GF-D8 (cell line): ENCODE measurements at places on chromosomes 6 and 20.

GRCh38 chr20:37670351-37670791 lies 23.5 kb upstream of the CTNNBL1 start:
- DNase-seq = no peak

- no peak for DNase-seq
Observed at GRCh38 chr20:41183391-41183790, 46.0 kb downstream of the PLCG1 start.

GRCh38 chr20:54110041-54110440 lies 39.6 kb upstream of the BCAS1 start:
- DNase-seq = no peak

DNA sequence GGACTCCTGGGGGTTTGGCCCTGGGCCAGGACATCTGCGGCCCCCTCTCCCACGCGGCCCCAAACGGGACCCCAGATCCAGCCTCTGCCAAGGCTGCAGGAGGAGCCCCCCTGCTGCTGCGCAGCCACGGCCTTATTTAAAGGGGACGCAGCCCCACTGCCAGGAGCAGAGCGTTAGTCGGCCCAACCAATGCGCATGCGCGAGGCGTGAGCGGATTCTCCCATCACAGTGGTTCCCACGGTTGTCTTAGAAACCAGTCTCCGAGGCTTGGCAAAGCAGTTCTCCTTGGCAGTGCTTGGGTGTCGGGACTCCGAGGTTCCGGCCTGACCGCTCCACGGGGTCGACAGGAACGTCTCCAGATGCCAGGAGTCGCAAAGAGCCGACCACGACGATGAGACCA lies 288.3 kb upstream of the ZNF337 start:
- no peak for DNase-seq

GRCh38 chr6:152124429-152125074 lies 317.1 kb downstream of the ESR1 start:
- DNase-seq = no peak

GRCh38 chr6:15303920-15304291 lies 58.0 kb downstream of the JARID2 start:
- no peak for DNase-seq

DNA sequence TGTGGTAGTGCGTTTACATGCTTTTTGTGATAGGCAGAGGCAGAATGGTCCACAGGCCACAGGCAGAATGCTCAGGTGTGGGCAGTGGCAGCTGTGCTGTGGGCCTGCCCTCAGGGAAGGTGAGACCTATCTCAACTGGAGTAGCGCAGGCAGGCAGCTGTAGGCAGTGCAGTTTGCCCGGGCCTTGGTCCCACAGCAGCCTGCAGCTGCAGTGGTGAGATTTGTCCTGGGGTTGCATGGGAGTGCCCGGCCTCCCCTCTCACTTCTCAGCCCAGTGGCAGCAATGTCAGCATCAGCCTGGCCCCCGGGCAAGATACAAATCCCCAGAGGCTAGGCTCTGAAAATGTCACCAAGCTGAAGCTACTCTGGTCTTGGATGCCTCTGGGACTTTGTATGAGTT lies 6.1 kb upstream of the PPIL4 start:
- no peak for DNase-seq

DNA sequence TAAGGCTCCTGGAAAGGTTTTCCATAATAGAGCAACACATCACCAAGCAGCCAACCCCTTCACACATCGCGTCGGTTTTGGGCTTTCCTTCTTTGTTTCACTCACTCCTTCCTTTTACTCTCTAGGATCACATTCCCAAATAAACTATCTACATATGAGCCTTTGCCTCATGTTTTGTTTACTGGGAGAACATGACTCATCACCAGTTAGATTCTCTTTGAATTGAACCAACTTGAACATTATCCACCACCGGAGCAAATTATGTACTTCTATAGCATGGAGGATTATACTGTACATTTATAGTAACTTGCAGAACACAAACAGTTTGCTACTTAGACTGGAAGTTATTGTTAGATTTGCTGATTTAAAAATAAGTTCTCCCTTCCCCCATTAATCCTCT lies 41.0 kb downstream of the SAMD5 start:
- DNase-seq = no peak

- DNase-seq = no peak
Observed at GRCh38 chr6:38459291-38459690, 180.4 kb downstream of the BTBD9 start.

DNA sequence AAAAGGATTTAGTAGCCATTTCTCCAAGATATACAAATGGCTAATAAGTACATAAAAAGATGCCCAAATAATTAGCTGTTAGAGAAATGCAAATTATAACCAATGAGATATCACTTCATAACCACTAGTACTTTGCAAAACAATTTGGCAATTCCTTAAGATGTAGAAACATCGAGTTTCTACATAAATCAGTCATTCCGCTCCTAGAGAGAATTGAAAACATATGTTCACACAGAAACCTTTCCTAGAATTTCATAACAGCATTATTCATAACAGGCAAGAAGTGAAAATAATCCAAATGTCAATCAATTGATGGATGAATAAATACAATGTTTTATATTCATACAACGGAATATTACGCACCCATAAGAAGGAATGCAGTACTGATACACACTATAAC lies 20.5 kb upstream of the NT5E start:
- DNase-seq = no peak

DNA sequence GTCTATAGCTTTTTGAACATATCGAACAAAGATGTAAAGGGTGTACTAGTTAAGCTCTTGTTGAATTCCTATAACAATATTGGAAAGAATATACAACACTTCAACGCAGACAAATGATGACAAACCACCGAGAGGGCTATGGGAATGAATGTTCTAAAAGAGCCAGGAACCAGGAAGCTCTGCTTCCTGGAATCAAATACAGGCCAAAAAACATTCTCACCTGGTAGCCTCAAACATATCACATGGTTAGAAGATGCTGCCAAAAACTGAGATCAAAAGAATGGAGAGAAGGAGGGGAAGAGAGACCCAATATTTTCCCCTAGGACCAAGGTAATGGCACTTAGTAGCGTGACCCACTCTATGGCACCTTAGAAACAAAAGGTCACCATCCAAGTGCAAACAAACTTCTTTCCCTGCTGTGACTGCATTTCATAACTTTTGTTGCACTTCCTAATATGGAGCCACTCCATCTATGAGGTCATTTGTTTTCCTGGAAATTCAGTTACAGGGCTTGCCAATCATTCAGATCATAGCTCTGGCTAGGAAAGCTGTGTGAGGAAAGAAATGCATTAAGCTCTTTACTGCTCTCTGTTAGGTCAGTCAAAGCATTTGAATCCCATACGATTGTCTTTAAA lies 199.2 kb upstream of the NT5E start:
- DNase-seq = no peak

- DNase-seq = no peak
Observed at GRCh38 chr6:69881322-69882151, 15.2 kb downstream of the COL19A1 start.

DNA sequence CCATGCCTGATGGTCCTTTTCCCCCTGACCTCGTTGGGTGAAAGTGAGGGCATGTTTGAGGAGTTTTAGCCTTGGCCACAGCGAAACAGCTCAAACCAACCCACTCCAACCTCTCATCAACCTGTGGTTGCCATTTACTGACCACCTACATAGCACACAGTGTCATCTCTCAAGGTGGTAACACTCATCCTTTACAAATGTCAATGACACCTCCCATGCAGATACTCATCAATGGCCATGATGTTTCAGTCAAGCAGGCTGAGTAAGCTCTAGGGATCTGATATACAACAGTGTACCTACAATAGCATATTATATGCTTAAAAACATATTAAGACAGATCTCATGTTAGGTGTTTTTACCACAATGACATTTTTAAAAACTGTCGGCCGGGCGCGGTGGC lies 9.3 kb downstream of the RRAGD start:
- no peak for DNase-seq

GRCh38 chr20:19376451-19377229 lies 164.2 kb downstream of the SLC24A3 start:
- no peak for DNase-seq

GRCh38 chr6:166007349-166008263 lies 160.0 kb downstream of the TBXT start:
- DNase-seq = no peak

DNA sequence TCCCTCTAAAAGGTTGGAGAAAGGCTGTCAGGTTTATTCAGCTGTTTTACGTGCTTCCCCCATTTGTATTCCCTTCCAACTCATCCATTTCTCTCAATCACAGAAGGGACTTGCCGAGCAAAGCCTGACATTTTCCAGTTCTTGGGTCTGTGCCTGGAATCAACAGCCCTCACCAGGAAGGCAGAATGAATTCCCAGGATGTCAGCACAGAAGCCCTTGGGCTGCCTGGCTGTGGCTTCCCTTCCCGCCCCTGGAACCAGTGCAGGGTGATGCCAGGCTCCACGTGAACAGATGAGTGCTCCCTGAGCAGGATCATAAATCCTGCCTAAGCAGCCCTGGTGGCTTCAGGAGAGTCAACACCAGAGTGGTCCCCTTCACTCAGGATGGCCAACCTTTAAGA lies 86.1 kb upstream of the CD83 start:
- DNase-seq = no peak

DNA sequence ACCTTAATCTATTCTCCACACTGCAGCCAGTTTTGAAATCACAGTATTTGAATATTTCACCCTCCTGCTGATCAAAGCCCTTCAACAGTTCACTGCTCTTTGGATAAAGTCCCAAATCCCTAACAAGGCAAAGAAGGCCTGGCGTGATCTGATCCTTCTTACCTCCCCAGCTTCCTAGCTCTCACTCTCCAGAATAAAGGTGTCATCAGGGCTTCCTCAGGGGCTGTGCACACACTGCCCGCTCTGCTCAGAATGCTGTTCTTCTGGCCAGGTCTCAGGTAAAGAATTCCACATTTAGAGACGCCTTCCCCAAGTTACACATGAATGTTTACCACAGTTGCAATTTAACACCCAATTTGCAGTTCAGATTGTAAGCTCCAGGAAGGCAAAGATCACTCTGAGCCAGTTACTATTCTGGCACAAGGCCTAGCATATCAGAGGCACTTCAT lies 58.9 kb upstream of the MCM9 start:
- no peak for DNase-seq

DNA sequence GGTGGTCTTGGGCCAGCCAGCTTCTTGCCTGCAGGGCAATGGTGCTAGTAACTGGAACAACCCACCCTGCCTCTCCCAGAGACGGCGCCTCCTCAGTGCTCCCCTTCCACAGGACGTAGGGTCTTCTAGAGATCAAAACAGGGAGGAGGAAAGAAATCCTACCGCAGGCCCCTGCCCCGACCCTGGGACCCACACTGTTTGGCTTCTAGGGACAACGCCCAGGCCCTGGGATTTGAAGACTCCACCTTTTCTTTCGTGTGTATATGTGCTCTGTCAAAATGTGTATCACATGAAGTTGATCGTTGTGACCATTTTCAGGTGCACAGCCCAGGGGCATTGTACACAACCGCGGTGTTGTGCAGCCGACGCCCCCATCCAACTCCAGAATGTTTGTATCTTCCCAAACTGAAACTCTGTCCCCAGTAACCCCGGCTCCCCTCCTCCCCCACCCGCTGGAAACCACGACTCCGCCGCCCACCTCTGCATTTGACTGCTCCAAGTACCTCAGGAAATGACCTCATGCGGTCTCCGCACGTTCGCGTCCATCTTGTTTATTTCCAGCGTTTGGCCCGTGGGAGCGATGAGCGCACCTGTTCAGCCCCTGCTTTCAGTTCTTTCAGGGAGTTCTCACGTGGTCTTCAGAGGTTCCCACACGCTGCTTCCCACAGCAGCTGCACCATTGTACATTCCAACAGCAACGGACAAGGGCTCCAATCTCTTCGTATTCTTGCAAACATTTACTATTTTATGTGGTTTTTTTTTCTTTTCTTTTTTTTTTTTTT lies 3.4 kb upstream of the BHLHE23 start:
- no peak for DNase-seq

DNA sequence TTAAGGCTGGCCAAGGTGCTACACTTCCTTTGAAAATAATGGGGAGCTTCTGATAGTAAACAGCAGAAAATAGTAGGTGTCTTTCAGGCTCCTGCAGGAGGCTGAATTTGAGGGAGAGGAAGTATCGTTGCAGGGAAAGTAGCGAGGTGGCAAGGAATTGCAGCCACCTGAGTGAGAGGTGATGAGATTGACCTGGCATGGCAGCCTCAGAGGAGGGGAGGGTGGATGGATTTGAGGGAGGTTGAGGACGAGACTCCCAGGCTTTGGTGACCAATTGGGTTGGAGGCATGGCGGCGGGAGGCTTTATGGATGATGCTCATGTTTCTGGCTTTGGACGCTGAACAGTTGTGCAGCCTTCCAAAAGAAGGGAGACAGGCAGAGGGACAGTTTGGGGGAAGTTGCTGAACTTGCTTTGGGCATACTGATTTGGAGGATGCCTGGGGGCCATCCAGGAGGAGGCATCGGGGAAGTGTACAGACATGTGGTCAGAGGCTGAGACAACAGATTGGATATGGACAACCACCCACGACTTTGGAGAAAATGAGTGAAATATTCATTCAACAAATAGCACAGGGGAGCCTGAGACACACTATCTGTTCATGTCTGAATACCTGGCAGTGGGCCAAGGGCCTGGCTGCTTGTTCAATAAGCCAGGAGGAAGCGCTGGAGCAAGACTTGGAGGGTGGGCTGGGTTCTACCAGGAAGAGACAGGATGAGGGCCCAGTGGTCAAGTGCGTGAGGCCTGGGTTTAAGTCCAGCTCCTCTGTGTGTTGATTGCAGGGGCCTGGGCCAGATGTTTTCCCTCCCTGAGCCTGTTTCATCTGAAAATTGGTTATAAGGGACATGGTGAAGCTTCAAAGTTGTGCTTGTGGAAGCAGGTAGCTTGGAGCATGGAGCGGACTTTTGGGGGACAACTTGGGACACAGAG lies 113.2 kb downstream of the CEBPB start:
- no peak for DNase-seq

- no peak for DNase-seq
Observed at GRCh38 chr6:144149558-144149893, 791 bp upstream of the STX11 start.

DNA sequence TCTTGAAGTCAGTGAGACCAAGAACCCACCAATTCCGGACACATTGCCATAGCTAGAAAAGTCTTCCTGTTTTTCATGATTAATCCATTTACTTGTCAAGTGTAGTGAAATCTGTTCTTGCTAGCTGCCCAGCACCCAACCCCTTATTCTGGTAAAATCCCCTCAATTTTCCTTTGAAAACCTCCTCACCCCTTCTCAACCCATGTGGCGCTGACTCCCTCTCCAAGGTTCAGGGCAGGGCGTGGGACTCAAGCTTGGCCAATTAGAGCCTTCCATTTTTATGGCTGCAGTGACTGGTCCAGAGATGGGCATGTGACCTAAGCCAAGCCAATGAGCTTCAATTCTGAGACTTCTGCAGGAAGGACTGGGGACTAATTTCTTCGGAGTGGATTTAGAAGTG lies 9.8 kb upstream of the ZBP1 start:
- DNase-seq = no peak
